ENCODE measurements at places on chromosomes 11 and 22.

DNA sequence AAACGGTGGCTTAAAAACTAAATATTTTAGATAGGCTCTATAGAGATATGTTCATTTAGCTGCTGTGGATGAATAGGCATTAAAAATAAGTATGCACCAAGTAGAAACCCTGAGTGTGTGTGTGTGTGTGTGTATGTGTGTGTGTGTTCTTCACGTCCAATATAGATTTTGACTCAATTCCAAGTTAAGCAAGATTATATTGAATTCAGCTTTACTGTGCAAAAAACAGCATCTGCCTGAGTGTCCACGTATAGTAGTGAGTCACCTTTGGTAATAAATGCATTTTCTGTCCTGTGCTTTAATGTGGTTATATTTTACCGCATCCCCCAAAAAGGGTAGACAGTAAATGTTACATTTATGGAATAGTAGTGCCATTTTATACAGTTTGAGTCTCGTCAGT lies 71.2 kb downstream of the PDHX start:
- DNase-seq, result no peak

GRCh38 chr11:18757811-18758210 lies 31.8 kb upstream of the IGSF22 start:
- no peak for DNase-seq

DNA sequence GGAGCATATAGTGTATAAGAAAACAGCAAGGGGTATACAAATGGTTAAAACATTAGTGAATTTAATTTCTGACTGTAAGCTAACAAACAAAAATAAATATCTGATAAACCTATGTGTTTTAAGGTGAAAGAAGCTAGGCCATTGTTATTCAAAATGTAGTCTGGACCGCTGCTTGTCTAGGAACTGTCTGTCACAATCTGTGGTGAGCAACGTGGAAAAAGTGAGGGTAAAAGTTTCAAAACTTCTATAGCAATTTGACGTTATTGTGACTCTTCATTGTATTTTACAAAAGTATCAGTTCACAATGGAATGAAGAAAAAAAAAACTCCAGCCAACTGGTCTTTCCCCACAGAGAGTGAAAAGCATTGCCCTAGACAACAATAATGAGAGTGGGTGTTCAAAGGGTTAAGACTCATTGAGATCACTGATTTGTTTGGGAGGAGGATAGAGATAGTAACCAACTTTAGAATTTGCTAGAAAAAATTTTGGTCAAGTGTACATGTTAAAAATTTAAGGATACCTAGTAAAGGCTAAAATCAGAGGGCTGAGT lies 79.1 kb downstream of the UVRAG start:
- DNase-seq, result no peak

DNA sequence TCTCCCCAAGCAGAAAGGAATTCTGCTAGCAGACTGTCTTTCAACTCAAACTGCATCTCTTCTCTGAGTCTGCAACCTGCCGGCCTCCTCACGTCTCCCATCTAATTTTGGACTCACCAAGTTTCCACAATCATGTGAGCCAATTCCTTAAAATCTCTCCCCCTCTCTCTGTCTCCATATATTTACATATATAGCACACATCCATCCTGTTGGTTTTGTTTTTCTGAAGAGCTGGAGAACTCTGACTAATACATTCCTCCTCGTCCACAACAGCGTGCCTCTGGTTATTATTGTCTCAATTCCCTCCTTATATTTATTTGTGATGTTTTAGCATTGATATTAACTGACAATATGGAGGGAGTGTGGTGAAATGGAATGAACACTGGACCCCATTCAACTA lies 29.6 kb upstream of the FJX1 start:
- DNase-seq, result no peak

- no peak for DNase-seq
Measured at GRCh38 chr11:44746894-44747293, 20.1 kb downstream of the TSPAN18 start.

GRCh38 chr22:45917700-45918458 lies 59.1 kb downstream of the WNT7B start:
- no peak for DNase-seq

DNA sequence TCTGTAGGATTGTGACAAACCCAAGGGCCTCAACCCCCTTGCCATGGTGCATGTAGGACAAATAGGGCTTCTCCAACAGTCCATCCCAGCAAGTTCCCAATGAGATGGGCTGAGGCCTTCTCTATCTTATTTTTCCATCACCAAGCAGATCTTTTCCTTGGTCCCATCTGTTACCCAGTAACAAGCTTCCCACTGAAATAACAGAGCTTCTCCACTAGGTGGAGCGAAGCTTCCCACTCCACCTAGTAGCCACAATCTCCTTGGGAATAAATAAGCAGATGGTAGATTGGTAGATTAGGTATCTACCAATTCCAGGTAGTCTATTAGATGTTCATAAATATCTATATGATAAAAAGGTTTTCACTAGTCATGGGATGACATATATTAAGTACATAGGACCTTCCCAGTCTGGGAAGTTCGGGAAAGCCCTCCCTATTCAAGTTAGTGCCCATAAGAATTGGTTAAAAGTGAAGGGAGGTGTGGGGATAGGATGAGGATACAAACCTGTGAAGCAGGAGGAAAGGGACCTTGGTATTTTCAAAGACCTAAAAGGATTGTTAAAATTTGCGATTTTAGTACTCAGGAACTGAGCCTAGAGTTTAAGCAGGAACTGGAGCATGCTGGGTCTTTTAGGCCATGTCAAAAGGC lies 5.9 kb upstream of the OR52L1 start:
- no peak for DNase-seq

DNA sequence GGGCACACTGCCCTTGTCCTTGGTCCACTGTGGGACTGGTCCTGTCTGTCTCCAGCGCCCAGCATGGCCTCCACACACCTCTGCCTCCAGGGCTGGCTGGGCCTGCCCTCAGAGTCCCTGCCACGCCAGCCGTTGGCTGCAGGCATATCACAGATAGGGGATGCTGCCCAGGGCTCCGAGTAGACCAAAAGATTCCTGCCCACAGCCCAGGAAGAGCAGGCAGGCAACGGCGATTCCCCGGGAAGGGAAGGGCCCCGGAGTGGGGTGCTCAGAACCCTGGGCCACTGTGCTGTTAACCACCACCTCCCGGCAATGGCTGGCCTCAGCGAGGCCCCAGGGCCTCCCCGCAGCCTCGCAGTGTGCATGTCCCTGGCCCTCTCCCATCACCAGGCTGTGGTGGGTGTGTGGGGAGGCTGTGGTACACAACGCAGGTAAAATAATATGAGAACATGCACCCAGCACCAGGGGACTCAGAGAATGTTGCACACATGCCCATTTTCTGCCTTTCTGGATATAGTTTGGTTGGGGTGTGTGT lies 2.2 kb downstream of the IFITM5 start:
- no peak for DNase-seq

DNA sequence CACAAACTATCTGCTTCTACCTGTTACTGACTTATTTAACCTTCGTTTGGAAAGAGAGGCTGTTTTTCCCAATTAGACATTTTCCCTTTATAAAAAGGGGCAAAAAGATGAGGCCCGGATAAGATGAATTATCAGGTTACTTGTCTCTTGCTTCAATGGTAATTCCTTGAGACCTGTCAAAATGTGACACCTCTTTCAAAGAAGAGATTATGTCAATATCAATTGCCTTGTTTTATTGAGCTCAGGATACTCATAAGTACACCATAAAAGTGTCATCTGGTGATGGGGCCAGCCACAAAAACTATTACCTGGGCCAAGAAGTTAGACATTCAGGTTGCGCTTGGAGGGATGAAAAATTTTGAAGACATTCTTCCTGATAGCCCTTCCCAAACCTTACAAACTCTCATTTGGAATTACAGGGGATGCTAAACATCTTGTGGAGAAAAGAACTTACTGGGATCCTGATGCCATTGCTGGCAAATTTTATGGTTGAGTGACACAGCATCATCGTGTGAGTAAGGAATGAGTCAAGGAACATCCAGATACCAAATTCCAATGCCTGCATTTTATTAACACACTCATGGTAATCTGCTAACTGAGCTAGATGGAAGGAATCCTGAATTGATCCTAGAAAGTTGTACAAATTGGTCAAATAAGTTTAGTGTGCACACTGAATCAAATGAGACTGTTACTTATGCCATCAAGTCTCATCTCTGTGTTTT lies 1071.2 kb downstream of the LRRC4C start:
- DNase-seq, result no peak

DNA sequence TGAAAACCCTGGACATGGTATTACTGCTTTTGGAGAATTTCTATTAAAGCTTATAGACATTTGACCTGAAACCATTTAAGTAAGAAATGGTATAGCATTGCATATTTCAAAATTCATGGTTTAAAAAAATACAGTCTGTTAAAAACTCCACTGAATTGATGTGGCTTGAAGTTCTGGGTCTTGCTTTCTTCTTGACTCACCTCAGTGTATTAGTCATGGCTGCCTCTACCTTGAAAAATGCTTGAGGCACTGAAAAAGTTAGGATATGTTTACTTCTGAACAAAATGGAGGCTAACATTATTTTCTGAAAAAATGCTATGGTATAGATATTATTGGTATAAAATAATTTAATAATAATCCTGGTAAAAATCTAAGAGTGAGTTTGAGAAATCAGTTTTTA lies 349.2 kb downstream of the AASDHPPT start:
- DNase-seq, result no peak

- DNase-seq, result no peak
Measured at GRCh38 chr22:29629903-29630516, 26.6 kb downstream of the NF2 start.

DNA sequence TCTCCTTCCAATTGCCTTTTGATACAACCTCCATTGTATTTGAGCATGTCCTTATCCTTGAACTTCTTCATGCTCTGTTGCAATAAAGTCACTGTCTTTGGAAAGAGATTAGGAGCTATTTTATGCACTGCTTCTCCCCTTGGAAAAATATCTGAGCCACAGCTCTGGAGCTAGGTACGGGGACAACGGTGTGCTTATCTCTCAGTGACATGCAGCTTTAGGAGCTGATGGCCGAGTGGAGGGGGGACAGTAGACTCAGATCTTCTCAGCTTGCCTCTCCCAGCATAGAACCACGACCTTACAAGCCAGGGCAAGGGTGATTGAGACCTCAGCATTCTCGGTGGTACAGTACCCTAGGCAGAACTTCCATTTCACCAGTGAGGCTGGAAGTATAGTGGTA lies 64.1 kb downstream of the HORMAD2 start:
- DNase-seq, result no peak

DNA sequence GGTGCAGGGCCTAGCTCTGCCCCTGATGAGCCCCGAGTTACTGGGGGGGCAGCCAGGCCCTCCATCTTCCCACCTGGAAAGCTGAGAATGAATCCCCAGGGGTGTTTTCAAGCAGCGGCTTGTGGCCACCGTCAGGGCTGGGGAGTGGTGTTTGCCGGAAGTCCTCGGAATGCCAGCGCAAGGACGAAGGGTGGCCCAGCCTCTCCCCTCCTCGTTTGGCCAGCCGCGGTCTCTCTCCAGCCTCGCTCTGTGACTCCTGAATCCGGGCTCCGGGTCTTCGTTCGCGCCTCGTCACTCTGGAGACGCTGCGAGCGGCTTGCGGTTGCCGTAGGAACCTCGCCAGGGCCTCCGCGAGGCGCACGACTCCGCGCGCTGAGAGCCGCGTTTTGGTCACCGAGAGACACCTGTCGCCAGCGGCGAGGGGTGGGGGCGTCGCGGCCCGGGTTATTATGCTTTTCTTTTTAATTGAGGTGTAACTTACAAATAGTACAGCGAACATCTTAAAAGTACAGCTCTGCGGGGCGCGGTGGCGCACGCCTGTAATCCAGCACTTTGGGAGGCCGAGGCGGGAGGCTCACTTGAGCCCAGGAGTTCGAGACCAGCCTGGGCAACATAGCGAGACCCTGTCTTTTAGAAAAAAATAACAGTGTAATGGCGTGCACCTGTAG lies 6.3 kb upstream of the KDELR3 start:
- no peak for DNase-seq

GRCh38 chr22:23229646-23230045 lies 49.3 kb downstream of the BCR start:
- DNase-seq, result no peak

Data from stimulated activated CD4-positive, alpha-beta T cell treated with anti-CD3 and anti-CD28 coated beads, TNF-alpha, amount 100 ng/mL, for 1 hour (primary cell).